ENCODE measurements at places on chromosomes 1 and 21. TPM values are rescaled to one million over a fixed set of nuclear protein-coding genes. Genes with fewer than 3 reads are reported as not detected.

Gene C4BPB
- total RNA-seq = not detected

Gene TMEM51
- 0.94 TPM for total RNA-seq

Gene CLDN14
- not detected for total RNA-seq

Gene TCHHL1
- not detected for total RNA-seq

Gene AVPR1B
- total RNA-seq = not detected

Gene TRIM67
- total RNA-seq = 61.7 TPM

Gene RNU11
- total RNA-seq = under 0.01 TPM

Gene AMY1C
- total RNA-seq = not detected

Gene RAB7B
- total RNA-seq = 0.31 TPM

Gene ITLN1
- total RNA-seq = not detected

Gene DONSON
- total RNA-seq = 48.8 TPM

Gene NOTCH2
- total RNA-seq = 62.6 TPM

Gene ASCL5
- total RNA-seq = not detected

Gene INTS11
- 69.2 TPM for total RNA-seq

Gene OR2L2
- 1.6 TPM for total RNA-seq

Gene GJA9
- total RNA-seq = not detected

Gene FAM72D
- 1.3 TPM for total RNA-seq

Gene UBL4B
- total RNA-seq = not detected

Gene TSPAN1
- not detected for total RNA-seq

Gene LCE1D
- not detected for total RNA-seq

Gene ANXA9
- not detected for total RNA-seq

Gene KCND3
- 17.5 TPM for total RNA-seq

Gene AIRE
- not detected for total RNA-seq

Gene FCAMR
- not detected for total RNA-seq

Gene PRELP
- under 0.01 TPM for total RNA-seq

Gene PTGS2
- total RNA-seq = 0.94 TPM

Gene IGSF21
- total RNA-seq = 66.0 TPM

Gene LRRIQ3
- 1.3 TPM for total RNA-seq

Gene CYYR1
- 1.9 TPM for total RNA-seq

Gene CYP4Z1
- total RNA-seq = 0.63 TPM

Gene RNU1-2
- under 0.01 TPM for total RNA-seq

Gene COL9A2
- total RNA-seq = 14.7 TPM

Gene AIM2
- total RNA-seq = 19.7 TPM

Gene CFHR3
- not detected for total RNA-seq

Gene FCRL5
- total RNA-seq = not detected

Gene ATAD3A
- 13.5 TPM for total RNA-seq

Gene TMEM79
- 2.2 TPM for total RNA-seq

Gene HES5
- total RNA-seq = 16.0 TPM

Gene TMOD4
- total RNA-seq = not detected

Gene ADAM30
- total RNA-seq = not detected

Gene CELA2A
- total RNA-seq = not detected

Gene TMEM240
- 20.3 TPM for total RNA-seq

Gene SLC44A5
- total RNA-seq = 219 TPM

Gene KIF17
- 5.9 TPM for total RNA-seq

Gene LMOD1
- 0.31 TPM for total RNA-seq

Gene RXFP4
- total RNA-seq = not detected

Gene GJA8
- not detected for total RNA-seq
